ENCODE measurements at places on chromosomes 16 and 17. TPM values are rescaled to one million over a fixed set of nuclear protein-coding genes. Genes with fewer than 3 reads are reported as not detected.
A peak's percentile ranks its signal among the peaks of the same experiment; 100 is the strongest.

Gene PRKCA
- total RNA-seq: 88.4 TPM

GRCh38 chr16:2295056-2295798, 27.3 kb upstream of the RNPS1 start:
- DNase-seq: no peak

DNA sequence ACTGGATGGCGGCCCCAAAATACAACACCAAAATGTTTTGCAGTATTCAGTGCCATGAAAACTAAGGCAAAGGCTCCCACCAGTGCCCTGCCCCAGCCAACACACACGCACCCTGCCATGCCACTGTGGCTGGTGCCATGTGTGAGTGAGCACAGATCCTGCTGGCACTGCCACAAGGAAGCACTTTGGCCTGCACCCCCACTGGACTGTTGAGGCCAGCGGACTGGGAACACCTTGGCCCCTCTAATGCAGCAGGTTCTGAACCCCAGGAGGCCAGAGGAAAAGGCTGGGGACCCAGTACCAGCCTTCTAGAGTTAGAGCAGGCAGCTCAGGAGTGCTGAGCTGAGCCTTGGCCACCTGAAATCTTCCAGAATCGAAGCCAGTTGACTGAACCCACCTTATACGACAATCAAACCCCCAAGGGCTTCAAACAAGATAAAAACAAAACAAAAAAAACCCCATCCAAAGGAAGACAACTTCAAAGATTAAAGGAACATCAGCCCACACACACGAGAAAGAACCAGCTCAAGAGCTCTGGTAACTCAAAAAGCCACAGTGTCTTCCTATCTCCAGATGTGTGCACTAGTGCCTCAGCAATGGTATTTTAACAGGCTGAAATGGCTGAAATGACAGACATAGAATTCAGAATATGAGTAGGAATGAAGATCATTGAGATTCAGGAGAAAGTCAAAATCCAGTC, 21.5 kb downstream of the NLRP1 start:
- no peak for DNase-seq

Gene OR4D1
- not detected for total RNA-seq

DNA sequence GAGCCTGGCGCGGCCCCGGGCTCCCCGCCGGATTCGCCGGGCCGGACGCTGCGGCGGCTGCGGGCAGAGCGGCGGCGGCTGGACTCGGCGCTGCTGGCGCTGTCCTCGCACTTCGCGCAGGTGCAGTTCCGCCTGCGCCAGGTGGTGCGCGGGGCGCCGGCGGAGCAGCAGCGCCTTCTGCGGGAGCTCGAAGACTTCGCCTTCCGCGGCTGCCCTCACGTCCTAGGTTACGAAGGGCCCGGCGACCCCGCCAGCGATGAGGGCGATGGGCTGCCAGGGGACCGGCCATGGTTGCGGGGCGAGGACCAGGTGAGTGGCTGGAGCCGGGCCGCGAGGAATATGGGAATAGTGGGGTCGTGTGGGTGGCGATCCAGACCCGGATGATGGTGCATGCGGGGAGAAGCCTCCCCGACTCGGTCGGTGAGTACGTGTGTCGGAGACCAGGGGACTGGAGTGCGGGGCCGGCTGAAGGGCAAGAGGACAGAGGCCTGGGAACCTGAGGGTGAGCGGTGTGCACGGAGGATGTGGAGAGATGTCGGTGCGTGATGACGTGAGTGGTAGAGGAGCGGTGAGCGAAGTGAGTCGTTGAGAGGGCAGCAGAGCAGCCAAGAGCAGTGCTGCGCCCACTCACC, 517 bp downstream of the RUNDC1 start:
- DNase-seq: peak; percentile 43

Gene ERN2
- total RNA-seq: not detected

Gene DNAI2
- total RNA-seq: not detected

GRCh38 chr16:4026854-4027253, 89.4 kb downstream of the ADCY9 start:
- no peak for DNase-seq

Data from HFFc6 (cell line).